ENCODE measurements at places on chromosomes 2 and 18.

DNA sequence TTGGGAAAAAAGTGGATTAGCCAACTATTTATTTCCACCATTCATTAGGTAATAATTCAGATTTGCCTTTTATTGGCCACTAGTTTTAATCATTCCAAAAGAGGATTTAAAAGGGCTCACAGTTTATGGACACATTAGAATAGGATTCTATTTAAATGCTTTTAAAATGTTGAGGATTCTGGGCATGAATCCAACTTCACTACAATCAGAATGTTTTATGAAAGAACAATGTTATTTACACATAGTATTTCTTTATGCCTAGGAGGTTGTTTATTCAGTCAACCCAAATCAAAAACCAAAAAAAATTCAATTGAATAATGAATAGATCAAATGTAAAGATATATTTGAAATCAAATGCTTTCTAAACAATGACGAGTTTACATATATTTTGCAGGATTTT is 232.2 kb downstream of the GULP1 start:
- H3K27ac ChIP-seq, result no peak overlapping the region
- peaks cover 36% of the 10 kb centered on the region for H3K4me1 ChIP-seq
- no peaks in the 10 kb centered on the region for H3K36me3 ChIP-seq
- H3K4me3 ChIP-seq, result no peak overlapping the region

DNA sequence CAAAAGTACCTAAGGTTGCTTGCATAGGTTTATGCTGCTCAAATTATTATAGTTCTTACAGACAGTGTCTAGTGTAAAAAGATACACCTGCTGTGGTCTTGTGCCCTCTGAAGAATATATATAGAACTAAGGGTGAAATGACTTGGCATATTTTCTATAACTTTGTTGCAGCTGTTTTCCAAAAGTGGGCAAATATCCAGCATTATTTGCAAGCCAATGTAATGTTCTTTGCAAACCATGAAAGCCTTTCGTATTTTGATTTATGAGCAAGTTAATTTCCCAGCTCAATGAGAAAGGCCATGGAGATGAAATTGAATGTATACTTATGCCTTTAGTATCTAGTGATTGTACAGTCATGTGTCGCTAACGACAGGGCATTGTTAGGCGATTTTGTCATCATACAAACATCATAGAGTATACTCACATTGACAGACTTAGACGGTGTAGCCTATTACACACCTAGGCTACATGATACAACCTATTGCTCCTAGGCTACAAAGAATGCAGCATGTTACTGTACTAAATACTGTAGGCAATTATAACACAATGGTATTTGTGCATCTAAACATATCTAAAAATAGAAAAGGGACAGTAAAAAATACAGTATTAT is 116.3 kb downstream of the PLCL1 start:
- no peak overlapping the region for H3K27ac ChIP-seq
- no peaks in the 10 kb centered on the region for H3K36me3 ChIP-seq
- no peak for DNase-seq

GRCh38 chr2:66929632-66930338 is 467.3 kb upstream of the ETAA1 start:
- H3K27me3 ChIP-seq, result no peaks in the 10 kb centered on the region
- H3K4me3 ChIP-seq, result no peak overlapping the region
- H3K4me1 ChIP-seq, result peaks cover 19% of the 10 kb centered on the region
- H3K36me3 ChIP-seq, result no peaks in the 10 kb centered on the region
- peak; percentile 81 for DNase-seq
- H3K27ac ChIP-seq, result no peak overlapping the region

DNA sequence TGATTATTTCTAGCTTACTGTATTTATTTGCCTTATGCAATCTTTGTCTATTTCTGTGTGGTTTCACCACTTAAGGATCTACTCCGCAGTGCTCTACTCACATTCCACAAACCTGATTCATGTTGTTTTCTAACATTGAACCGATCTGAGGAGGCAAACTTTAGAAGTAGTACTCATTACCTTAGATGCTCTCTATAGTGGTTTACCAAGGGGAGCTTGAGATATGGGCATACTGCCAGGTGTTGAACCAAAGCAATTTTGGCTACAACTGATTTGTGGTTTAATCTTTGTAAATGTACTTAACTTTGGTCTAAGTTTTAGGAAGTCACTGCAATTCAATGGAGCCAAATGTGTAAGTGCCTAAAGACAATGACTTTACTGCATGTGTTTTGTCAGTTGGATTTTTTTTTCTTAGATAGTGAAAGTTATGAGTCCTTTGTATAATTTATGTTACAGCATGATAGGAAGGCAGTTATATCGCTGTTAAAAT is 50.1 kb downstream of the MAP2 start:
- peaks cover 40% of the 10 kb centered on the region for H3K4me1 ChIP-seq
- no peak overlapping the region for H3K4me3 ChIP-seq
- DNase-seq, result peak; percentile 91
- H3K36me3 ChIP-seq, result no peaks in the 10 kb centered on the region

- no peaks in the 10 kb centered on the region for H3K27me3 ChIP-seq
- H3K27ac ChIP-seq, result no peak overlapping the region
- peaks cover 21% of the 10 kb centered on the region for H3K36me3 ChIP-seq
- no peak for DNase-seq
Observed at GRCh38 chr2:195677884-195678283, 20.9 kb downstream of the SLC39A10 start.

- no peak overlapping the region for H3K4me3 ChIP-seq
- DNase-seq, result peak; percentile 32
- no peaks in the 10 kb centered on the region for H3K36me3 ChIP-seq
- H3K27me3 ChIP-seq, result no peaks in the 10 kb centered on the region
- H3K27ac ChIP-seq, result no peak overlapping the region
Observed at GRCh38 chr18:54558609-54559585, 32.1 kb upstream of the DYNAP start.

DNA sequence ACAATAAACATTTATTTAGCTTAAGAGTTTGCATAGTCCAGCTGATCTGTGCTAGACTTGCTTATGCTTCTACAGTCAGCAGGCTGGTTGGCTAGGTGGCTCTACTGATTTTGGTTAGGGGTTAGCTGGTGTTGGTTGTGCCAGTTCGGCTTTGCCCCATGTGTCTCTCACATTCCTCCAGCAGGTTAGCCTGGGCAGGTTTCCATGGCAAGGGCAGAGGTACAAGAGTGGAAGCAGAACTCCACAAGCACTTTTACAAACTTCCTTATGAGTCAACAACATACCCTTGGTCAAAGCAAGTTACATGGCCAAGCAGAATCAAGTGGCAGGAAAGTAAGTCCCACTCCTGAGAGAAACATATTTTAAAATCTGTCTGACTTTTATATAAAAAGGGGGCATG is 82.3 kb downstream of the SS18 start:
- H3K27me3 ChIP-seq, result no peaks in the 10 kb centered on the region
- H3K4me3 ChIP-seq, result no peak overlapping the region
- H3K36me3 ChIP-seq, result 0 out of 2 replicates have a peak, but pooled peaks cover 5% of the 10 kb centered on the region
- H3K4me1 ChIP-seq, result no peaks in the 10 kb centered on the region
- no peak for DNase-seq

DNA sequence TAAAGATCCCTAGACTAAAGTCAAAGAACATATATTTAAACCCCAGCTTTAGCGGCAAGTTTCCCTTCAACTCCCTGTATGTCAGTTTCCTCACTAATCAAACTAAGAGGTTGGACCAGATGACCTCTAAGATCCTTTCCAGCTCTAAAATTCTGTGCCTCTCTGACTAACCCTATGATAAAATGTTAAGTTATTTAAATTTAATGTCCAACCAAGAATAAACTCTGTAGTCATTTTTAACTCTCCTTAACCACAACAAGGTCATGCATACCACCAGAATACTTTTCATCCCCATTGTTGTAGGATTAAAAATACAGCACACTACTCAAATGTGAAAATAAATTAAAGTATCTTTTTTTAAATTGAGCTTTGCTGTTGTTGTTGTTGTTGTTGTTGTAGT is 5.2 kb upstream of the PDE1A start:
- no peaks in the 10 kb centered on the region for H3K36me3 ChIP-seq
- no peak overlapping the region for H3K4me3 ChIP-seq
- peaks cover 31% of the 10 kb centered on the region for H3K4me1 ChIP-seq
- no peak overlapping the region for H3K27ac ChIP-seq
- no peaks in the 10 kb centered on the region for H3K27me3 ChIP-seq
- DNase-seq, result peak; percentile 31

- no peak for DNase-seq
- H3K27me3 ChIP-seq, result peaks cover 52% of the 10 kb centered on the region
- no peaks in the 10 kb centered on the region for H3K36me3 ChIP-seq
- no peak overlapping the region for H3K4me3 ChIP-seq
Observed at GRCh38 chr2:240797500-240797895, 22.5 kb downstream of the KIF1A start.

DNA sequence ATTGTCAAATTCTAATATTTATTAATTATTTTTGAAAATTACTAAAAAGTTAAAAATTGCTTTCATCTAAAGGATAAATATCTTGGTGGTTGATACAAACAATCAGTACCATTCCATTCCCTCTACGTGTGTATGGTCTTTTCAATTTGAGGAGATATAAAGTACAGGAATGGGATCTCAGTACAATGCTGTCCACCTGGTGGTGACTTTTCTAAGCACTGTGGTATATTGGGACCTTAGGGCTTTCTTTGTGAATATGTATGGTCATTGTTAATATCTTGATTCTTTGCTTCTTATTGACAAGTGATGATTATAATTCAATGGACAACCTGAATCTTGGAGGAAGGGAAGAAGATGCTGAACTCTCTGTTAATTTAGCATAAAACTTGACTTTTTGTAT is 83.1 kb downstream of the NBEAL1 start:
- DNase-seq, result peak; percentile 36

DNA sequence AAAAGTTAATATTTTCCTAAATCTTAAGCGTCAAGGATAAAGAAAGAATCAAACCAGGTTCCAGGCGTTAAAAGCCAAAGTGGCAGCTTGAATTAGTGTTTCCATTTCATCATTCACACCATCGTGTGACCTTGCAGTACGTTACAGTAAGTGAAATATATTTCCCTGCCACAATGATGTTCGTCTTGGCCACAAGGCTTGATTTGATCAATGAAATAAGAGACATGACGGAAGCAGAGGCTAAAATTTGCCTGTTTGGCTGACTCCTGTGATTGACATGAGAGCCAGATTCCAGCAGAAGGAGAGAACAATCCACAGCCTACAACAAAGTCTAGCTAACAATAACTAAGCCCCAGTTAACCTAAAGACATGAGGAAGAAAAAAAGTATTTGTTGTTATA is 62.0 kb downstream of the ASXL2 start:
- H3K27me3 ChIP-seq, result no peaks in the 10 kb centered on the region
- no peak overlapping the region for H3K27ac ChIP-seq
- no peak overlapping the region for H3K4me3 ChIP-seq
- H3K36me3 ChIP-seq, result no peaks in the 10 kb centered on the region
- 0 out of 2 replicates have a peak, but pooled peaks cover 8% of the 10 kb centered on the region for H3K4me1 ChIP-seq
- no peak for DNase-seq

DNA sequence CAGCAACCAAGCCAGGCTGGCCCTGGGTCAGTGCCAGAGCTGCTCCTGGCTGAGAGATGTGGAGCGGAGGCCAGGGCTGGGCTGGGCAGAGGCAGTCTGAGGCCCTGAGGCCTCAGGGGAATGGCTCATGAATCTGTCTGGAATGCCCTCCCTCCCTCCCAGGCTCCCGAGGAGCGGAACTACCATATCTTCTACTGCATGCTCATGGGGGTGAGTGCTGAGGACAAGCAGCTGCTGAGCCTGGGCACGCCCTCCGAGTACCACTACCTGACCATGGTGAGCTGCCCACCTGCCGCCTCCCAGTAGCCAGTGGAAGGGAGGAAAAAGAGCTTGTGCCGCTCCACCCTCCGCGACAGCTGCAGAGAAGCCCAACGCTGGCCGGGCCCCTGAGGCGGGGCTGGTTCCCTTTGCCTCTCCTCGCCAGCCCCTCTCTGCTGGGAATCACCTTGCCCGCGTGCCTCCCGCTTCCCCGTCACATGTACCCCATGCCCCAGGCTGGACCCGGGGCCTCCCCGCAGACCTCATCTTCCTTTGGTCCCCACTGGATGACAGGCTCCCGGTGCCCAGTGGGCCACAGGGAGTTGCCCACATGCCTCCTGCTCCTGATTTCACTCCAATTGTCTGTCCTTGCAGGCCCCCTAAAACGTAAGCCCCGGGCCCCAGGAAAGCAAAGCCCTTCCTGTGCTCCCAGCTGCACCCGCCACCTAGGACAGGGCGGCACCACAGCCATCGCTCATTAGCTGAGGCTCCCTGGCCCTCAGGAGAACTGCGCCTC is 41.1 kb downstream of the MYO7B start:
- peak overlapping the region; percentile 30 for H3K4me3 ChIP-seq
- no peaks in the 10 kb centered on the region for H3K27me3 ChIP-seq
- DNase-seq, result peak; percentile 97
- H3K4me1 ChIP-seq, result peaks cover 15% of the 10 kb centered on the region
- H3K36me3 ChIP-seq, result no peaks in the 10 kb centered on the region
- H3K27ac ChIP-seq, result peak overlapping the region; percentile 88

GRCh38 chr18:5238371-5238976 is 41.4 kb upstream of the AKAIN1 start:
- H3K4me1 ChIP-seq, result peaks cover 20% of the 10 kb centered on the region
- peak overlapping the region; percentile 98 for H3K27ac ChIP-seq
- peak overlapping the region; percentile 91 for H3K4me3 ChIP-seq
- H3K36me3 ChIP-seq, result no peaks in the 10 kb centered on the region
- peak; percentile 69 for DNase-seq

DNA sequence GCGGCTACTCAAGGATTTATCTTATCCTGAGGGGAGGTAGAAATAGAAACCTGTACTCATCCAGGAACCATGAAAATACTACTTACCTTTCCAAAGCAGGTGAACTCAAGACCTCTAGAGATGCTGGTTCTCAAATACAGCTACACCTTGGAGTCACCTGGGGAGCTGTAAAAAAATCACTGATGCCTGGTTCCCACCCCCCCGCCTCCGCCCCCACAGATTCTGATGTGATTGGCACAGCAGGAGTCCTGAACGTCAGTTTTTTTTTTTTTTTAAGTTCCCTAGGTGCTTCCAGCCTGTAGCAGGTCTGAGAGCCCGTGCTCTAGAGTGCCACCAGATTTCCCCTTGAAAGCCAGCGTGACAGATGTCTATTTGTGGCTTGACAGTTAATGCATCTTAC is 113.6 kb downstream of the MRO start:
- DNase-seq, result no peak
- no peaks in the 10 kb centered on the region for H3K27me3 ChIP-seq
- no peak overlapping the region for H3K27ac ChIP-seq
- no peaks in the 10 kb centered on the region for H3K36me3 ChIP-seq
- H3K4me1 ChIP-seq, result no peaks in the 10 kb centered on the region

- H3K36me3 ChIP-seq, result no peaks in the 10 kb centered on the region
- H3K4me1 ChIP-seq, result no peaks in the 10 kb centered on the region
- DNase-seq, result no peak
- no peaks in the 10 kb centered on the region for H3K27me3 ChIP-seq
- no peak overlapping the region for H3K4me3 ChIP-seq
Observed at GRCh38 chr2:104405623-104406022, 448.3 kb upstream of the POU3F3 start.

DNA sequence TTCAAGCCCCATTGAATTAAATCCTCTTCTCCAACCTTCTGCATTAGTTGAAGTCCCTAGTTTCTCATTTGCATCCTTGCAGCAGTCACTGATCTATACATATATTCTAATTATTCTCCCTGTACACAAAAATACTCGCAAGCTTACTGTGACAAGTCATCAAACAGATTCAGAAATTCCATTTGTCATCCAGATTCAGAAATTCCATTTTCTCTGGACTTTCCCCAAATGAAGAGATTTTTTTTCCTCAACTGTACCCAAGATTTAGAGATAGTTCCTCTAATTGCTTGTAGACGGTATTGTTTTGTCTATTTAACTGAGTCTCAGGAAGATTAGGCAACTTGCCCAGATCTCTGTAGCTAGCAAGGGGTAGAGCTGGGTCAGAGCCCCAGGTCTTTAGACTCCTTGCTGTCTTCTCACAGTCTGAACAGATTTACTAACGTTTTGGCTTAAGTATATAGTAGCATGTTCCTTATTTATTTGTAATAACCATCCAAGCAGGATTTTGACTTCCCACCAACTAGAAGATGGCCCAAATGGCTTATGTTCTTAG is 34.2 kb downstream of the RAB12 start:
- no peak for DNase-seq
- no peak overlapping the region for H3K27ac ChIP-seq
- no peaks in the 10 kb centered on the region for H3K27me3 ChIP-seq

Measured in GM23248 (cell line).